ENCODE measurements at places on chromosomes 5 and 9.
A peak's percentile ranks its signal among the peaks of the same experiment; 100 is the strongest.

GRCh38 chr9:7536310-7536939, 263.2 kb downstream of the DMAC1 start:
- peak; percentile 59 for DNase-seq

DNA sequence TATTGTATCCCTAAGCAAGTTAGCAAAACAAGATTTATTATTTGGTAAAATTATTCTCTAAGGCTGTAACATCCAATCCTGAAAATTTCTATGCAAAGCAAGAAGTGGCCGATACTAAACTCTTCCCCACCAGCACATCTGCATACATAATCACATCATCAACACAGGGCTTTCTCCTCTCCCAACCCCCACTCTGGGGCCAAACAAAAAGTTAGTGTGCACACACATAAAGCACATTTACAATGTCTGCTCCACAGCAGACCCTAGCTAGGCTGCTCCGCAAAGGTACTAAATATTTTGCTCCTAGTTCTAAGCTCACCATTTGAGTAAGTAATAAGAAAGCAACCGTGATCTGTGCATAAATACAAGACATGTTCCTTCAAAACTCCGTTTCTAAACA, 3.6 kb downstream of the RNF130 start:
- DNase-seq: no peak

DNA sequence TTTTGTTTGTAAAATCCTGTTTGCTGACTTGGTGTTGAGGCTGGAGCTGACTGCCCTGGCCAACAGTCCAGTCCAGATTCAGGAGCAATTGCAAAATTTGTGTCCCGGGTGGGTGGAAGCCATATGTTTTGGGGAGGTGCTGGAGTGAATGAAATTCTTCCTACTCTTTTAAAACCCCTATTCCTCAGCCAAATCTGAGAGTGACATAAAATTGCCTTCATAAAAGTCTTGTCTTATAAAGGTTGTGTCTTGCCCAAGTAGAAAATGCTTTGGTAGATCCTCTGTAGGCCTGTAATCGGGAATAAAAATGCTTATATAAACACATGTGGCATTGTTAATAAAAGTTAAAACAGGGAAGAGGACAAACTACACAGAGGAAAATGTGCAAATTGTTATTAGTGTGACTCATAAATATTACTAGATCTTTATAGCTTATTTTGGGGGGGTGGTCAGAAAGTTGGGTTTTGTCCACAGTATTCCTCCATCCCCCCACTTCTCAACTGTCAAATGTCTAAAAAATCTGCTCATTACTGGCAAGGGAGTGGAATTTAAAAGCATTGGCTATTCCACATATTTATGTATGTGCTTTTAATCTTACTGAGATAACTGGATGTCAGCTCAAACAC, 45.6 kb downstream of the NNT start:
- DNase-seq: no peak

GRCh38 chr5:54764102-54765090, 221.0 kb downstream of the ESM1 start:
- DNase-seq: no peak

DNA sequence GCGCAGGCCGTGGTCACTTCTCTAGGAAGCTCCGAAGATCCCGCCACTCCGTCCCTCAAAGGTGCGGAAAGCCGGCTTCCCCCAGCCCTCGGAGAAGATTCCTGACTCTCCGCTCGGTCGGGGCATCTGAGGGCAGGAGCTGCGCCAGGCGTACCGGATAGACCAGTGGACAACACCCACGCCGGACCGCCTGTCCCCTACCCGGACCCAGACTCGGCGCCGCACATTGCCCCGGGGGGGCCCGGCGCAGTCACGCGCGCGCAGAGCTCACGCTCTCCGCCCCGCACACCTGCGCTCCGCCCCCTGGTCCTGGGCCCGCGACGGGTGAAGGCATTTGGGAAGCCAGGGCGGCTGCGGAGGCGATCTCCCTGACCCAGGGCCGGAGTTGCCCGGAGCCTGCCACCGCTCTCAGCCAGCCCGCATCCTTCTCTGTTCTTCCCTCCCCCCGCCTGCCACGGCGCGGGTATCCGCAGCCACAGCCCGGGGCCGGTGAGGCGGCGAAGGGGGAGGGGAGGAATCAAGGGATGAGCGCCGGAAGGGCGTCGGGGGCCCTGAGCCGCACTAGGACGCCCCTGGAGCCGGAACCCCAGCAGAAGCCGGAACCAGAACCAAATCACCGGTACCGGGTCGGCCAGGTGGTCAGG, 448 bp downstream of the RELL2 start:
- peak; percentile 63 for DNase-seq

- DNase-seq: no peak
These were observed 90.8 kb downstream of the HRH2 start for GRCh38 chr5:175748650-175749049.

GRCh38 chr5:33008751-33009418, 297.8 kb downstream of the NPR3 start:
- no peak for DNase-seq

- no peak for DNase-seq
These were observed 46.4 kb downstream of the AQP7 start for GRCh38 chr9:33355933-33356332.

- no peak for DNase-seq
These were observed 19.2 kb downstream of the WNK2 start for GRCh38 chr9:93203026-93203717.

DNA sequence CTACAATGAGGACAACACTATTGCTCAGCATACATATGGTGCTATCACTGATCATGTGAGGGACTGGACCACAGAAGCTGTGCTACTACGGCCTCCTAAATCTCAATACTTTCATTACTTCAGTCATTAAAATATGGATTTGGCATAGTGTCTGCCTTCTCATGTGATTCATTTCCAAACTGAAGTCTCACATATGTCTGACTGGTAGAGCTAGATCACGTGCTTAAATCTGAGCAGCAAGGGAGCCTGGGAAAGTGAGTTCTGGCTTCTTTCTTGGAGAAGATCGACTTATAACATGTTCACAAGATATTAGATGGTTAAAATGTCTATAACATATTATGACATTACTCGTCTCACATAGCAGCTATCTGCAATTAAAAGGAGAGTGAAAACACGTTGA, 8.3 kb downstream of the KIF4B start:
- no peak for DNase-seq

- DNase-seq: peak; percentile 55
These were observed 40.7 kb upstream of the HSD17B4 start for GRCh38 chr5:119411361-119412278.

- DNase-seq: peak; percentile 53
These were observed 37.4 kb downstream of the ARHGEF37 start for GRCh38 chr5:149618581-149619248.

- no peak for DNase-seq
These were observed 873.1 kb upstream of the CTNND2 start for GRCh38 chr5:12777342-12777741.

DNA sequence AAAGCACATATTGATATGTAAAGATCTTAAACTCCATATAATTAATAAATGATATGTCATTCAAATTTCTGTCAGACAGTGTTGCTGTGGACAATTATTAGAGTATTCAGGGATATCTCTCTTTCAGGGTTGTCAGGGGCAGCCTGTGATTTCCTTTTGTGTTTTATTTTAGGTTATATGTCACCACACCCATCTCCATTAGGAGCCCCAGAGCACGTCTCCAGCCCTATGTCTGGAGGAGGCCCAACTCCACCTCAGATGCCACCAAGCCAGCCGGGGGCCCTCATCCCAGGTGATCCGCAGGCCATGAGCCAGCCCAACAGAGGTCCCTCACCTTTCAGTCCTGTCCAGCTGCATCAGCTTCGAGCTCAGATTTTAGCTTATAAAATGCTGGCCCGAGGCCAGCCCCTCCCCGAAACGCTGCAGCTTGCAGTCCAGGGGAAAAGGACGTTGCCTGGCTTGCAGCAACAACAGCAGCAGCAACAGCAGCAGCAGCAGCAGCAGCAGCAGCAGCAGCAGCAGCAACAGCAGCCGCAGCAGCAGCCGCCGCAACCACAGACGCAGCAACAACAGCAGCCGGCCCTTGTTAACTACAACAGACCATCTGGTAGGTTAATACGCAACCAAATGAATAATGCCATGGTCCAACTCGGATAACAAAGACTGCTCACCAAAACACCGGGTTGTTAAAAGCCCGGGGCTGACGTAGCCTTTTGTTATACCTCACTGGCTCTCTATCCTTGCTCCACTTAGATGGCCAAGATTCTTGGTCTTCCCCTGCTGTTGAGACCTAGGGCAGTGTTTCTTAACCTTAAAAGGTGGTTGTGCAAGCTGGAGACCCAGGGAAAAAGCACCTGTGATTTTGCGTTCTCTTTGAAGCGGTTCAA, 24.4 kb downstream of the SMARCA2 start:
- no peak for DNase-seq

DNA sequence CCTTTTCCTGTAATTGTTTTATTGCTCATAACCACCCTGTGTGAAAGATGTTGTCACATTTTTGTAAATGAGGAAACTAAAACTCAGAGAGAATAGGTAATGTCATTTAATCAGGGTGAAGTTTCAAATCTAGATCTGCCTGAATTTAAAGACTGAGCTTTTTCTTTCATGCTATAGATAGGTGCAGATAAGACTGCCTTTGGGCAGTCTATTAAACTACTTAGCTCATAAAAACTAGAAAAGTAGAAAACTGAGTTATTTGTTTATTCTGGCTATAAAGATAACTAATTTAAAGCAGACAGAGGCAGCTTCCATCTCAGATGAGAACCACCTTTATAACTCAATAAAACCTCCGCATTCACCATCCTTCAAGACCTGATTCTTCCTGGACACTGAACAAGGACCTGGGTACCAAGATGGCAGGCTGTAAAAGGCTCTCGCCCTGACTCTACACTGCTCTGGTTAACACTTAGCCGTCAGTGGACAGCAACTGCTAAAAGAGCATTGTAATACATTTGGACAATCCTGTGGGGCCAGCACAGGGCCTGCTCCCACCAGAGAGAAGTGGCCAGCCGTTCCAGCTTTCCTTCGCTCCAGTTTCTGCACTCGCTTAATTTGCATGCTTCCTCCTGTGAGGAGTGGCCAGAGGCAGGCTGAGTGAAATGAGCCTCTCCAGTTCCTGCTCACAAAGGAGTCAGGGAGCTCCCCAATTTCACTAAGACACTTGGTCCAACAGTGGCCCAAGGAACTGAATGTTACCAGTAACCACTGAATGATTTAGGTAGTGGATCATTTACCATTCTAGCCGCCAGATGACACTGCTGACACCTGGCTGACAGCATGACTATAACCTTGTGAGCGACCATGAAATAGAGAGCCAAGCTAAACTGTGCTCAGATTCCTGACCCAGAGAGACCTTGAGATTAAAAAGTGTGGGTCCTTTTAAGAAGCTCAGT, 566.4 kb downstream of the EFNA5 start:
- DNase-seq: no peak

- DNase-seq: no peak
These were observed 34.7 kb upstream of the JMY start for GRCh38 chr5:79201206-79201605.

GRCh38 chr9:77981332-77981731, 50.3 kb downstream of the GNAQ start:
- DNase-seq: peak; percentile 19

DNA sequence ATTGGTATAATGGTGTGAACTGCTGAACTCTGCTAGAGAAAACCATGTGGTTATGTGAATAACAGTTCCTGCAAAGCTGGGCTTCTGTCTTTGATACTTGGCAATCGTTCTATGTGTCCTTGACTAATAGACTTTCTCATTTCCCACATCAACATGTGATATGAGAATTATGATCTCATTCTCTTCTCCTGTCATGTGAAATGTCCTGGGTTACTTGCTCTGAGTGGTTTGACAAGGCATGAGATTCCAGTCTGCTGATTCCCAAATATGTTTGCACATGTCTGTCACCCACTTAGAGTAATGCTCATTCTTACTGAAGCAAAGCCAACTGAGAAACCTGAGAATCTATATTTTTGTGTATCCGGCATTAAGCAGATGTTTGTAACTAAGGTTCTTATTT, 141.2 kb downstream of the PARP8 start:
- DNase-seq: no peak

DNA sequence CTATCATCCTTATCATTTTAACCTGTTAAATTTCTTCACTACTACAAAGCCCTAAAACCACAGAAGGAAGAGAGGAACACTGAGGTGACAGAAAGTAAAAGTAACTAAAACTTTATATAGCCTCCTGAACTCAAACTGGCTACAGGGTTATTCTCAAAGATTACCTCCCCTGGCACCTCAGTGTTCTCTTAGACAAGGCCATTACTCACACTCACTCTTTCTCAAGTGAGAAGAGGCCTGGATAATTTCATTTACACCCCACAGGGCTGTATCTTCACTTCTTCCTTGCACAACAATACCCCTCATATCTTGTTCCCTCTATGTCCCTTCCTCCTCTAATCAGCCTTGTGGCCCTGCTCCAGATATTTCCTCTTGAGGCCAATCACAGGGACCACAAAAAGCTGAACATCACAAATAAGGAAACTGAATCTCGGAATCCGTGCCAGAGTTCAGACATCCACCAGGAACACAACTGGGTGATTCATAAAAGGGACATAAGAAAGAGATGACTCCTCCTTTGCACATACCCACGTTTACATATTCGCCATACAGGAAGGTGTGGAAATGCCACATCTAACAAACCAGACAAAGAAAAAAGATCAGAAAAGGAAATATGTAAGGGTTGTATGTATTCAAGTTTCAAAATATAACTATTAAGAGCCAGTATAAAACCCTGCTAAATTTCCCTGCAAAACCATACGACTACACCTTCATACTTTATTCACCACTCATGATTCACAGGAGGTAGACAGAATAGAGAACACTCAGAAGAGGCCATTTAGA, 1.7 kb upstream of the KLHL3 start:
- peak; percentile 41 for DNase-seq

DNA sequence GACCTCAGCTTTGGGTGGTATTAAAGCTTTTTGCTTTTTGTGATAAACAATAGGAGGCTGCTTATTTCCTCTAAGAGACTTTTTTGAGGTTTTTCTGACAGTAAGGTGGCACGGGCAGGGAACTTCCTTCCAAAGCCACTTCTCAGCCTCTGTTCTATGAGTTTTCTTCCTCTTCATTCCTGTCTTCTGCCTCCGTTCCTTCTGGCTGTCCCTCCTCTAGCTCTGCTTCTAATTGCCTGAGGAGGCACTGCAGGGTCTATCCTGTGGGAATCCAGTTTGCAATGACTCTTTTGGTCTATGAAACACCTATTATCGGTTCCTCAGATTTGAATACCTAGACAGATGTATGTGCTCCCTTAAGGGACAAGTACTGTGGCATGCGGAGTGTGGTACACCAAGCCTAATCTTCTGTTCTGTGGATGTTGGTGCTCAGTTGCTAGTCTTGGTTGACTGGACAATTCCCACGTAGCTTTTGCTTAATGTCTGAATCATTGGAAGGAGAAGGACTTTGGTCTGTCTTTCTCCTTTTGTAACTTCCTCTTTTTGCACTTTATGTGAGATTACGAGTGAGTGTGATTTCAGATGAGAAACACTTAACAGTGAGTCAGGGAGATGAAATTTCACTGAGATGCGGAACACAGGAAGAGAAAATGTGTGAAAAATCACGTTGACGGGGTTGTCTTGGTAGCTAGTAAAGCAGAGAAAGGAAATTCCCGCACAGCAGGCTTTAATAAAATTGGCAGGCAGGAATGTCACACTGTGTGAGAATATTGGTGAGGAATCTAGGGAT, 305.2 kb downstream of the EFNA5 start:
- DNase-seq: no peak

GRCh38 chr5:16492398-16493140, 27.0 kb upstream of the ZNF622 start:
- DNase-seq: no peak

GRCh38 chr5:137497396-137498290, 1.5 kb downstream of the SPOCK1 start:
- DNase-seq: no peak

All from activated CD4-positive, alpha-beta T cell treated with anti-CD3 and anti-CD28 coated beads for 48 hours (primary cell).